ENCODE measurements at places on chromosomes 13 and 19. TPM values are rescaled to one million over a fixed set of nuclear protein-coding genes. Genes with fewer than 3 reads are reported as not detected.

The SYNE4 gene
- not detected for total RNA-seq

The RFPL4AL1 gene
- total RNA-seq = not detected

The FXYD1 gene
- 17.4 TPM for total RNA-seq

The ZNF414 gene
- 4.8 TPM for total RNA-seq

The SGCG gene
- total RNA-seq = 22.2 TPM
